Articular chondrocyte of knee joint (primary cell): ENCODE measurements at places on chromosomes 1 and 21. TPM values are rescaled to one million over a fixed set of nuclear protein-coding genes. Genes with fewer than 3 reads are reported as not detected.

Gene OR10Z1
- not detected in 2 replicates for total RNA-seq

Gene PHTF1
- total RNA-seq: 42.8 and 43.5 TPM in 2 replicates

Gene C1orf185
- 0.32 TPM in 1 of 2 replicates, not detected in the other for total RNA-seq

Gene BNIPL
- total RNA-seq: 0.32 and 0.52 TPM in 2 replicates

Gene TNFRSF25
- 1.2 and 2.8 TPM in 2 replicates for total RNA-seq

Gene CFAP141
- total RNA-seq: not detected in 2 replicates

Gene KRTAP24-1
- total RNA-seq: not detected in 2 replicates

Gene ADGRB2
- 4.4 and 7.0 TPM in 2 replicates for total RNA-seq

Gene GPR52
- total RNA-seq: 3.3 and 4.1 TPM in 2 replicates

Gene KRTAP7-1
- total RNA-seq: not detected in 2 replicates

Gene LRRC71
- total RNA-seq: not detected in 2 replicates

Gene PERM1
- total RNA-seq: 0.13 TPM in 1 of 2 replicates, not detected in the other

Gene KCNT2
- 4.7 and 5.1 TPM in 2 replicates for total RNA-seq

Gene FAM110D
- total RNA-seq: not detected in 2 replicates

Gene KRTAP19-3
- not detected in 2 replicates for total RNA-seq

Gene KIF17
- total RNA-seq: 0.26 and 0.43 TPM in 2 replicates

Gene NUP133
- 37.6 and 38.0 TPM in 2 replicates for total RNA-seq

Gene INSRR
- total RNA-seq: under 0.01 TPM in 1 of 2 replicates, not detected in the other

Gene CFHR3
- 0.11 TPM in 1 of 2 replicates, not detected in the other for total RNA-seq

Gene DNASE2B
- total RNA-seq: not detected in 2 replicates

Gene DYNLT5
- total RNA-seq: 0.52 and 3.4 TPM in 2 replicates

Gene NHLH1
- under 0.01 TPM in 2 replicates for total RNA-seq

Gene KLHDC7A
- total RNA-seq: not detected in 2 replicates

Gene MAEL
- not detected in 2 replicates for total RNA-seq

Gene PGLYRP3
- not detected in 2 replicates for total RNA-seq

Gene MYBPH
- total RNA-seq: 0.52 and 0.54 TPM in 2 replicates

Gene KIF2C
- 13.6 and 17.6 TPM in 2 replicates for total RNA-seq

Gene DMRTA2
- not detected in 2 replicates for total RNA-seq

Gene ENAH
- 710 and 1,043 TPM in 2 replicates for total RNA-seq

Gene DNAJB4
- total RNA-seq: 69.1 and 94.3 TPM in 2 replicates

Gene MIXL1
- total RNA-seq: not detected in 2 replicates

Gene SELL
- total RNA-seq: 1.0 and 1.5 TPM in 2 replicates

Gene TTC24
- not detected in 2 replicates for total RNA-seq
